H9 (cell line): ENCODE measurements at places on chromosomes 4 and X. TPM values are rescaled to one million over a fixed set of nuclear protein-coding genes. Genes with fewer than 3 reads are reported as not detected.

Gene CENPE
- 34.4 and 38.1 TPM in 2 replicates for total RNA-seq

Gene KDR
- 48.2 and 51.4 TPM in 2 replicates for total RNA-seq

Gene CPEB2
- 1.6 and 1.8 TPM in 2 replicates for total RNA-seq

DNA sequence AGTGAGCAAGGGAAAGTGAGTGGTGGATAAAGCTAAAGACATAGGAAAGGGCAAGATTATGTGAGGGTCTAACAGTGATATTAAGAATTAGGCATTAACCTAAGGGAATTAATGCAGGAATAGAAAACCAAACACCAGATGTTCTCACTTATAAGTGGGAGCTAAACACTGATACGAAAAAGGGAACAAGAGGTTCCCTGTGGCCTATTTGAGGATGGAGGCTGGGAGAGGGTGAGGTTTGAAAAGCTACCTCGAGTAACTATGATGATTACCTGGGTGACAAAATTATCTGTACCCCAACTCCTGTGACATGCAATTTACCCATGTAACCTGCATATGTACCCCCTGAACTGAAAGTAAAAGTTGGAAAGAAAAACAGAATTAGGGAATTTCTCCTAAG is 79.0 kb downstream of the ANXA3 start:
- H3K4me1 ChIP-seq: no peaks in the 10 kb centered on the region
- no peak overlapping the region for H3K27ac ChIP-seq
- H3K4me3 ChIP-seq: no peak overlapping the region
- DNase-seq: no peak
- no peaks in the 10 kb centered on the region for H3K27me3 ChIP-seq

- H3K36me3 ChIP-seq: no peaks in the 10 kb centered on the region
- no peak overlapping the region for H3K4me3 ChIP-seq
- peak; percentile 48 for DNase-seq
- H3K27ac ChIP-seq: no peak overlapping the region
- H3K4me1 ChIP-seq: no peaks in the 10 kb centered on the region
- H3K27me3 ChIP-seq: no peaks in the 10 kb centered on the region
Observed at GRCh38 chrX:48025561-48025960, 18.8 kb downstream of the SPACA5 start.

DNA sequence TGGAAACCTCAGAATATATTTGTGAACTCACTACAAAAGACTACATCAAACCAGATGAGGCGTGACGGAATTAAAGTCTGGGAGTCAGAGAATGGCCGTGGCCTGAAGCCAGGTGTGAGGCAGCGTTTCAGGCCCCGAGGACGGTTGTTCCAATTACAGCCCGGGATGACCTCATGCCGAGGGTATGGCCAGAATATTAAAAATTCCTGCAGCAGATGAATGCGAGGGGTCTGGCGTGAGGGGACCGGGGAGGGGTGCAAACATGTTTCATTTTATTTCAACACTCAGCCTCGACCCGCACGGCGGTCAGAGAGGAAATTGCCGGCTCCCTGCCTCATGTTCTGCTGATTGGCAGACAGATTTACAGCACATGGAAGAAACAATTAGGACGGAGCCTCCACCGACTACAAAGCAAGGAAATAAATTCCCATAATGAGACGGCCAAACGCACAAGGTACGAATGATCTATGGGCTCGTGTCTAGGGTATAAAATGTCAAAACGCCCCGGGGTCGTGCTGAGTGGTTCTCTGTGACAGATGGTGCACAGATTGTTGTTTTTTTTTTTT is 289.7 kb downstream of the SHOX start:
- no peak overlapping the region for H3K27ac ChIP-seq
- H3K4me1 ChIP-seq: no peaks in the 10 kb centered on the region
- H3K27me3 ChIP-seq: no peaks in the 10 kb centered on the region

- peaks cover 20% of the 10 kb centered on the region for H3K36me3 ChIP-seq
- DNase-seq: no peak
- H3K4me1 ChIP-seq: no peaks in the 10 kb centered on the region
- no peak overlapping the region for H3K27ac ChIP-seq
- H3K4me3 ChIP-seq: no peak overlapping the region
Observed at GRCh38 chr4:170122252-170122651, 32.5 kb upstream of the AADAT start.

- no peaks in the 10 kb centered on the region for H3K27me3 ChIP-seq
- peaks cover 2% of the 10 kb centered on the region; the same call in 1 of the 3 replicates for H3K36me3 ChIP-seq
- H3K4me3 ChIP-seq: no peak overlapping the region
- H3K27ac ChIP-seq: no peak overlapping the region
- no peak for DNase-seq
Observed at GRCh38 chr4:139849219-139849618, 183.6 kb downstream of the MGST2 start.

- H3K27me3 ChIP-seq: no peaks in the 10 kb centered on the region
- no peak overlapping the region for H3K4me3 ChIP-seq
- no peaks in the 10 kb centered on the region for H3K36me3 ChIP-seq
- H3K27ac ChIP-seq: no peak overlapping the region
- H3K4me1 ChIP-seq: no peaks in the 10 kb centered on the region
Observed at GRCh38 chrX:133771086-133771646, 214.2 kb downstream of the GPC3 start.

DNA sequence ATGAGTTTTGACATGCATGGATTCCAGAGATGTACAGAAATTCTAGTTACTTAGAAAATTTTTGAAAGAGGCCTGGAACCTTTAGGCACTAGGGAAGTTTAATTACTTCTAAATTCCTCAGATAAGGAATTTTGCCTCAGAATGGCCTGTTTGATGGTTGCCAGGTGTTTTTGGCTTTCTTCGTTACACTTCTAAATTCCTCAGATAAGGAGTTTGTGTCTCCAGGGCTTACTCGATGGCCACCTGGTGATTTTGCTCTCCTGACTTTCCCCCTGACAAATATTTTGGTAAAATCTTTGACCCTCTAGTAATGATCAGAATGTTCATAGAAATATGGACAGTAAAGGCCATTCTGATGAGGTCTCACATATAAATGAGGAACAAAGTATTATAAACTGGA is 64.3 kb downstream of the BEX3 start:
- no peaks in the 10 kb centered on the region for H3K27me3 ChIP-seq
- 0 out of 2 replicates have a peak, but pooled peaks cover 9% of the 10 kb centered on the region for H3K36me3 ChIP-seq
- H3K27ac ChIP-seq: no peak overlapping the region
- no peak overlapping the region for H3K4me3 ChIP-seq
- no peak for DNase-seq

GRCh38 chrX:48919360-48919841 is 577 bp upstream of the PIM2 start:
- H3K4me1 ChIP-seq: peaks cover 11% of the 10 kb centered on the region; the same call in 1 of the 2 replicates
- no peaks in the 10 kb centered on the region for H3K27me3 ChIP-seq
- H3K27ac ChIP-seq: peak overlapping the region; percentile 29

DNA sequence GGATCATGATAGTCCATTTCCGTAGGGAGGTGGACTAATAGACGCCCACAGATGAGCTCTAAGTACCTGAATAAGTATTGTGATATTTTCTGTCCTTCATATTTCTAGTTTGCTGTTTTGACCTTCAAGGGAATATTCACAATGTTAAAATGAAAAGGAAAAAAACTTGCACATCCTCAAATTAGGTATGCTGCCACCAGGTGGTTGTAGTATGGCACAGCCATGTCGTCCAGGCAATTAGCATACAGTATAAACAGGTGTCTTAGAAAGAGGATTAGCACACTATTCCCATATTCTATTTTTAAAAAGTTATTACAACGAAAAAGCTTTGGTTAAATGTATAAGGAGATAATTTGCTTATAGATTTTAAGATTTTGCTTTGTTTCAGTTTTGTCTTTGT is 802.0 kb downstream of the RPA4 start:
- peaks cover 2% of the 10 kb centered on the region; the same call in 1 of the 2 replicates for H3K4me1 ChIP-seq
- no peaks in the 10 kb centered on the region for H3K36me3 ChIP-seq
- DNase-seq: no peak
- H3K27ac ChIP-seq: no peak overlapping the region

DNA sequence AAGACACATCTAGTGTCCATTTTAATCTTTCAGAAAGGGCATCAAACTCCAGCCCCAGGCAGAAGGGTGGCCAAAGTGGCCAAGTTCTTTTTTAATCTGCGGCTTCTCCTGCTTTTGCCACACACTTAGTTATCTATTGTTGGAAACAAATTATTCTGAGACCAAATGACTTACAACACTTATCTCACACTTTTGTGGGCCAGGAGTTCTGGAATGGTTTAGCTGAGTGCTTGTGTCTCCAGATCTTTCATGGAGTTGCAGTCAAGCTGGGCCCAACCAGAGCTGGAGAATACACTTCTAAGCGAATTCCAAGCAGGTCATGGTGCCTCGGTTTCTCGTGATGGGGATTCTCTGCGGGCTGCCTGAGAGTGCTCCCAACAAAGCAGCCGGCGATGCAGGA is 4.0 kb downstream of the TXK start:
- no peak overlapping the region for H3K4me3 ChIP-seq
- H3K27ac ChIP-seq: no peak overlapping the region
- no peaks in the 10 kb centered on the region for H3K27me3 ChIP-seq
- H3K4me1 ChIP-seq: peaks cover 3% of the 10 kb centered on the region; the same call in 1 of the 2 replicates

DNA sequence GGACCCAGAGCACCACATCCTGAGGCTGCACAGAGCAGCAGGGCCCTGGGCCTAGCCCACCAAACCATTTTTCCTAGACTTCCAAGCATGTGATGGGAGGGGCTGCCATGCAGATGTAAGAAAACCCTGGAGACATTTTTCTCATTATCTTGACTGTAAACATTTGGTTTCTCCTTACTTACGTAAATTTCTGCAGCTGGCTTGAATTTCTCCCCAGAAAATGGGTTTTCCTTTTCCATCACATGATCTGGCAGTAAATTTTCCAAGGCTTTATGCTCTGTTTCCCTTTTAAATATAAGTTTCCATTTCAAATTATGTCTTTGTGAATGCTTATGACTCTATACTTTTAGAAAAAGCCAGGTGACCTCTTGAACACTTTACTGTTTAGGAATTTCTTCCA is 945.9 kb upstream of the NDST4 start:
- no peaks in the 10 kb centered on the region for H3K4me1 ChIP-seq
- peaks cover 18% of the 10 kb centered on the region; the same call in 1 of the 2 replicates for H3K36me3 ChIP-seq
- H3K27me3 ChIP-seq: no peaks in the 10 kb centered on the region
- H3K27ac ChIP-seq: no peak overlapping the region
